ENCODE measurements at places on chromosomes 3 and 15. TPM values are rescaled to one million over a fixed set of nuclear protein-coding genes. Genes with fewer than 3 reads are reported as not detected.

Gene CPLX3
- total RNA-seq = 0.11 TPM

Gene CPN2
- not detected for total RNA-seq

GRCh38 chr3:45332901-45333407 lies 55.4 kb upstream of the LARS2 start:
- no peak for DNase-seq

Gene TMEM42
- total RNA-seq = 7.6 TPM

DNA sequence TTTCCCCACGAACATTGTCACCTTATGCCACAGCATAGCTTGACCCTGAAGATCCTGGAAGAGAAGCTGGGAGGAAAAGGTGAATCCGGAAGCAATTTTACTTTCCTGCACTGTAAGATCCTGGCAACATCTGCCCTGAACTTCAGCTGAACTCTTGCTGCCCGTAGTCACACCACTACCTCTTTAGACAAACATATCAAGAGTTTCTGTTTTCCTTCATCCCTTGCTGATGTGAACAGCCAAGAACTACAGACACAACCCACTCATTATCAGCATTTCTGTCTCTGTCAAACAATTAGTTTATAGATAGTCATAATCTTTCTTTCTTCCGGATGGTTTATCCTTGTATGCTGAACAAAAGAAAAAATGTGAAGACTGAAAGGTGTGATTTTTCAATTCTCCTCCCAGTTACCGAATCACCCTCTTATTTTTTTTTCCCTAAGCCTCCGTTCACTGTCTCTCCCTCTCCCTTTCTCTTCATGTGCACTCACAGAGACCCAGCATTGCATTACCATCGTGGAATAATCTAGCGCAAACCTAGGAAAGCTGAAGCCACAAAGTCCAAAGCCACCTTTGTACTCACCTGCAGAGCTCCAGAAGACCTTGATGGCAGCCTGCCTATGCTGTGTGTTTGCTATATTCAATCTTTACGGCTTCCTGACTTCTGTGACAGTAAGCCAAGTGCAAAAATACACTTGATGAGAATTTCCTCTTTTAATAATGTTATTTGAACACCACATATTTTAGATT lies 229.2 kb downstream of the CDIN1 start:
- DNase-seq = no peak

GRCh38 chr3:188489639-188490405 lies 335.9 kb downstream of the LPP start:
- DNase-seq = no peak

Gene SPINK8
- total RNA-seq = not detected

DNA sequence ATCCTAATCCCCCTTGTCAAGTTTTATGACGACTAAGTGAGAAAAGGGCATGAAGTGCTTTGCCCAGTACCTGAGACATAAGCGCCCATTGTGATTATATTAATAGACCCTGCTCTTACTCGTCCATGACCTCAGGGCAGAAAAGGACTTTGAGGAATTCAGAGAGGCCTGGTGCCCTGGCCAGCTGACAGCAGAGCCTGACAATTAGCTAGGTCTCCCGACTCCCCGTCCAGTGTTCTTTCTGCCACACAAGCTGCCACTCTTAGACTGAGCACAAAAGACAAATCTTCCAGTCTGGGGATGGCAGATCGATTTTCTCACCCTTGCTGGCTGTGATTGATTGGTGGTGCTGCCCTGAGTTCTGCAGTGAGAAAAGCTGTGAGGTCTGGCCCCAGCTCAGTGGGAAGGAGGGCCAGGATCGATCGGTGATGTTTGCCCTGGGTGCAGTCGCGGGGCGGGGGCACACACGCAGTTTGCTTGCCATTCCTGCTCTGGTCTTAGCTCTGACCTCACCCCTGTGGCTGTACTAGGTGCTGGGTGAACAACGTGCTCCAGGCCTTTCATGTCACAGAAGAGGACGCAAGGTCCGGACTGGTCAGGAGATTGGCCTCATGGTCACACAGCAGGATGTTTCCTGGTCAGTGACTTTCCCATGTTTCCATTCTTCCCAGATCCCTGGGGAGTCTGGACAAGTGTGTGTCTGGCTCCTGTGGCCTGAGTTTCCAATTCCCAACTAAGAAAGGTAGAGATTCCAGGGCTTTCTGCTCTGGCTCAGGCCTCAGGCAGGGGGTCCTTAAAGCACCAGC lies 67.4 kb upstream of the TLE3 start:
- DNase-seq = no peak

DNA sequence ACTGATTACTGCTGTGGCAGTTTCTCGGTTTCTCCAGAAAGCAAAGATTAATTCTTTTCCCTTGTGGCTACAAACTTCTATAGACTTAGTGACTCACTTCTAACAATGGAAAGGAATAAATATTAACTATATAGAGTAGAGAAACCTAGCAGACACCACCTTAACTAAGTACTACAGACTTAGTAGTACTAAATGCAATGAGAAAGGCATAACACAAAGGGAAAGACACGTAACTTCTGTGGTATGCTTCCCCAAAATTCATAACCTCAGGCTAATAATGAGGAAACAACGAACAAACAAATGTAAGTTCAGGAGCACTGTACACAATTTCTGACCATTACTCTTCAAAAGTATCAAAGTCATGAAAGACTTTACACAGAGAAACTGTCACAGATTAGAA lies 31.2 kb downstream of the ATG3 start:
- no peak for DNase-seq

GRCh38 chr3:172749230-172749965 lies 1.1 kb upstream of the ECT2 start:
- no peak for DNase-seq

- peak; percentile 67 for DNase-seq
These were observed 151.0 kb downstream of the MBNL1 start for GRCh38 chr3:152419748-152420147.

Gene GHSR
- total RNA-seq = not detected

GRCh38 chr3:154243353-154243752 lies 80.9 kb downstream of the DHX36 start:
- DNase-seq = no peak

- DNase-seq = no peak
These were observed 56.3 kb downstream of the KLF15 start for GRCh38 chr3:126300761-126301481.

DNA sequence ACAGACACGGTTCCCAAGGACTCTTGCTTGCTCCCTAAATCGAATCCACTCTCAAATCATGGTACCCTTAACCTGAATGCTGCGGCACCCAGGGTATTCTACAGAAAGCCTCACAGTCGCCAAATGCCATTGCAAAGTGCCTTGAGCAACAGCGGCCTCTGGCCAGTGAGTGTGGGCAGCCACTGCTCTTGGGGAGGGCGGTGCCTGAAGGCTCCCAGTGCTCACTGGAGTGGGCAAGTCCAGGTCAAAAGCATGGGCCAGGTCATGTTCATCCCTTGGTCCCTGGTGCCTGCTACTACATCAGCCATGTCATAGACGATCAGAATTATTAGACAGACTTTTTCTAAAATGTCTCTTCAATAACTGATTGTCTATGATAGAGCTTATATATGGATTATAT lies 82.5 kb downstream of the ADAMTS17 start:
- DNase-seq = no peak

- DNase-seq = no peak
These were observed 109.7 kb upstream of the SLC7A14 start for GRCh38 chr3:170695486-170696064.

GRCh38 chr15:39685999-39686613 lies 96.5 kb downstream of the FSIP1 start:
- DNase-seq = peak; percentile 46

Gene RHO
- total RNA-seq = not detected

DNA sequence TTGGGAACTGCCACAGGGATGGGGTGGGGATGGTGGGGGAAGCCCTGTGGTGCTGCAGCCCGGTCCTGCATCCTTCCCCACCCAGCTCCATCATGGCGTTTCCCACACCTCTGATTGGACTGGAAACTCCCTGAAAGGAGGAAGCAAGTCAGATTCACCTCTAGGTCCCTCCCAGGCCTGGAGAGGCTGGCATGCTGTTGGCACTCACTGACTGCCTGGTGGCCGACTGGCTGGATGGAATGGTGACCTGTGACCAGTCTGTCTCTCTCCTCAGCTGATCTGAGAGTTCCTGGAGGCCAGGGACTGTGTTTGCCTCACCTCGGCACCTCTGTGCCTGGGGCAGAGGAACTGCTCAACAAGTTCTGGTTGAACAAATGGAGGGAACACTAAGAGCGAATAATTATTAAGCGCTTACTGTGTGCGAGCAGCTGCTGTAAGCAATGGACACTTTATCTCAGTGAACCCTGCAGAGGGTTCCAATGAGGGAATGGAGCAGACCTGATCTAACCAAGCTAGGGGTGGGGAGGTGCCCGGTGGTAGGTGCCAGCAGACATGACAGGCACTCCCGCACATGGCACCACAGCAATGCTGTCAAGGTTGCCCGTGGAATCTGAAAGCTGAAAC lies 3.5 kb upstream of the HHATL start:
- no peak for DNase-seq

DNA sequence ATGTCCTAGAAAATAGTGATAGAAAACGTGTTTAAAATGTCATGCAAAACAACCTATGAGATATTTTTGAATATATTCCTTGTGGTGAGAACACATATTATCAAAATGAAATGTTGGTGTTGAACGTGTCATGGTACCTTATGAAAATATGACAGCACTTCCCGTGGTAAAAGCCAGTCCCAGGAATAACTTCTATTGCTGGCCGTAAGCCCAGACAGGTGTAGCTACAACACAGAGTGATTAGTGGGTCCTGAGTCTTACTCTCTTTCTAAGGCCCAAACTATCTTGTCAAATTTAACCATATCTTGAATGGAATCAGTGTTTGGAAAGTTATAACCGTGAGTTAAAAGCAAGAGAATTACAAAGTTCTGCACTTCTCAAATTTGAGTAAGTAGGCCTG lies 24.1 kb downstream of the RARB start:
- no peak for DNase-seq

GRCh38 chr3:47496892-47497291 lies 16.6 kb downstream of the ELP6 start:
- no peak for DNase-seq

GRCh38 chr15:88074386-88074785 lies 182.2 kb downstream of the NTRK3 start:
- no peak for DNase-seq
